ENCODE measurements at places on chromosomes 2 and 18. TPM values are rescaled to one million over a fixed set of nuclear protein-coding genes. Genes with fewer than 3 reads are reported as not detected.

Gene TSN
- total RNA-seq: 43.4 TPM

Gene RBM43
- total RNA-seq: 9.0 TPM

DNA sequence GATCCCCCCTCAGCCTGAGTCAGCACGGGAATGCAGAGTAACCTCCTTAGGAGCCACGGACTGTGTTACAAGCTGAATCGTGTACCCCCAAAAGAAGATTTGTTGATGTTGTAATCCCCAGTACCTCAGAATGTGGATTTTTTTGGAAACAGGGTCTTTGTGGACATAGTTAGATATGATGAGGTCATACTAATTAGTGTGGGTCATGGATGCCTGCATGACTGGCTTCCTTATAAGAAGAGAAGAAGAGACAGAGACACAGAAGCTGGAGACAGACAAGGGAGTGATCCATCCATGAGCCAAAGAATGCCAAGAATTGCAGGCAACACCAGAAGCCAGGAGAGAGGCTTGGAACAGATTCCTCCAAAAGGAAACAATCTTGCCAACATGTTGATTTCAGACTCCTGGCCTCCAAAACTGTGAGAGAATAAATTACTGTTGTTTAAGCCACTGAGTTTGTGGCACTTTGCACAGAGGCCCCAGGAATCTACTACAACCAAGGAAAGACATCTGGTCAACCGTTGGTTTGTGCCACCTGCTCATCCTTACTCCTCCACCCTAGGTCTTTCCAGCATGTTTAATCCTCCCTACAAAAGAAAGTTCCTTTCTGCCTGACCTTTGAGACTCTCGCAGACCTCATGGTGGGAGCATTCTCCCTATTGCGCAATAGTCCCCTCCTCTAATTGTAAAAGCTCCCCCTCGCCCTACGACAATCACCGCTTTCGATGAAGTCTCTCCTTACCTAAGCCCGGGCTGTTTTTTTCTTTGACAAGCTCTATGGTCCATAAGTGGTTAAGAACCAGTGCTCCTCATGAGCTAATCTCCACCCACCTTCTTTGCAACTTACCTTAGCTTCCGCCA is 91.6 kb downstream of the DNER start:
- no peak for DNase-seq

DNA sequence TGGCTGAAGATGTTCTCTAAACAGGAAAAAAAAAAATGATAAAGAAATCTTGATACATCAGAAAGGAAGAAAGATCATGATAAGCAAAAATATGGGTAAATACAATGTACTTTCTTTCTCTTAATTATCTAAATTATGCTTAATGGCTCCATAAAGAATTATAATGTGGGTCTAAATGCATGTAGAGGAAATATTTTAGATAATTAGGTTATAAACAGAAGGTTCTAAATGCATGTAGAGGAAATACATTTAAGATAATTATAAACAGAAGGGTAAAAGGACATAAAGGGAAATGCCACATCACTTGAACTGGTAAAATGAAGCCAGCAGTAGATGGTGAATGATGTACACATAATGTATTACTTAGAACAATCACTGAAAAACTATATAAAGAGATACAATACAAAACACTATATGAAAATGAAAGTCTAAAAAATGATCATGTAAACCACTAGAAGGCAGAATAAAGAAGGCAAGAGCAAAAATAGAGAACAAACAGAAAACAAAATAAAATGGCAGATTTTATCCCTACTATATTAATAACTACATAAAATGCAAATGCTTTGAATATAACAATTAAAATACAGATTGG is 308.4 kb upstream of the CDH2 start:
- DNase-seq: no peak

DNA sequence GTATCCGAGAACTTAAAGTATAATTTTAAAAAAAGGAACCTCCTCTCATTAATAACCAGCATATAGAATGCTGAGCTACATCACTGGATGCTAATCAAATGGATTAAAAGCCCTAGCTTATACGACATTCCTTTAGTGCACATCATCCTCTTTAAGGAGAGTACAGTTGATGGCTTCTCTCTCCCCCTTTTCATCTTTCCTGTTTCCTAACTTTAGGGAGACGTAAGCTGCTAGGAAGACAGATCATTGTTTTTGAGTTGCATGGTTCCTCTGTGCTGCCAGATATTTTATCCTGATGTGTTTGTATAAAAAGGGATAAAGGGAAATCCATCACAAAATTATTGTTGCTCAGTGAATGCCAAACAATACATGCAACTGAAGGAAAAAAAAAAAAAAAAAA is 94.2 kb downstream of the SLC8A1 start:
- no peak for DNase-seq

DNA sequence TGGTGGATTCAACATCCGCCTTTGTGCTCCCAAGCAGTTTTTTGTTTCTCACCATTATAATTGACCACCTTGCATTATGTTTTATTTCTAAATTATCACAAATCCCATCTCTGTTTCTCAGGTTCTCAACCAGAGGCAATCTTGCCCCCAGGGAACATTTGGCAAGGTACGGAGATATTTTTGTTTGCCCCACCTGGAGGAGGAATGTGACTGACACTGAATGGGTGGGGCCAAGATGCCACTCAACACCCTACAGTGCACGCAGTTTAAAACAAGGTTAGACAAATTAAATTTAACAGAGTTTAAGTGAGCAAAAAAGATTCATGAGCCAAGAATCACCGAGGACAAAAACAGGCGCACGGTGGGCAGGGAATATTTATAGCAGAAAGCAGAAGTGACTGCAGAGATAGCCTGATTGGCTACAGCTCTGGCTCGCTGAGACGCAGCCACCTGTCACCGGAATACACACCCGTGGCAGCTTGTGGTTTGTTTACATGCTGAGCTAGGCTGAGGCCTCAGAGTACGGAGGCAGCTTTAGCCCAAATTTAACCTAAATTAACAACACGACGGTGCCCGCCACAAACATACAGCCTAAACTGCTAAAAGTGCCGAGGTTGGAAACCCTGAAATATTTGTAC is 150.0 kb upstream of the ALKAL2 start:
- peak; percentile 90 for DNase-seq

DNA sequence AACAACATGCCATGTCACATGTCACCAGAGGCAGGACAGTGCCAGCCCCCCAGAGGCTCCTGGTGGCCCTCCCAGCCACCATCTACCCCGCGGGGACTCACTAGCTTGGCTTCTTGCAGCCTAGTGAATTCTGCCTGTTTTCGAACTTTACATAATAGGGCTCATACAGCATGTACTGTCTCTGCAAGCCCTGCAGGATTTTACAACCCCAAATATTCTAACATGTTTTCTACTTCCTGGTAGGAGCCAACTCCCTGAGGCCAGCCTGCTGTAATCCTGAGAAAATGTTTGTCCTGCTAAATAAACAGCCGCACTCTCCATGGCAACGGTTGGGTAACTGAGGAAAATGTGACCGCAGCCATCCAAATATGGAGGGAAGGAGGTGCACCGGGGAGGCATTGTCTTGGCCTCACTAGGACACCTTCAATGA is 2.7 kb downstream of the PER2 start:
- no peak for DNase-seq

- DNase-seq: no peak
Observed at GRCh38 chr18:79321625-79322405, 73.9 kb upstream of the NFATC1 start.

- no peak for DNase-seq
Observed at GRCh38 chr2:31124904-31125303, 13.3 kb downstream of the GALNT14 start.

DNA sequence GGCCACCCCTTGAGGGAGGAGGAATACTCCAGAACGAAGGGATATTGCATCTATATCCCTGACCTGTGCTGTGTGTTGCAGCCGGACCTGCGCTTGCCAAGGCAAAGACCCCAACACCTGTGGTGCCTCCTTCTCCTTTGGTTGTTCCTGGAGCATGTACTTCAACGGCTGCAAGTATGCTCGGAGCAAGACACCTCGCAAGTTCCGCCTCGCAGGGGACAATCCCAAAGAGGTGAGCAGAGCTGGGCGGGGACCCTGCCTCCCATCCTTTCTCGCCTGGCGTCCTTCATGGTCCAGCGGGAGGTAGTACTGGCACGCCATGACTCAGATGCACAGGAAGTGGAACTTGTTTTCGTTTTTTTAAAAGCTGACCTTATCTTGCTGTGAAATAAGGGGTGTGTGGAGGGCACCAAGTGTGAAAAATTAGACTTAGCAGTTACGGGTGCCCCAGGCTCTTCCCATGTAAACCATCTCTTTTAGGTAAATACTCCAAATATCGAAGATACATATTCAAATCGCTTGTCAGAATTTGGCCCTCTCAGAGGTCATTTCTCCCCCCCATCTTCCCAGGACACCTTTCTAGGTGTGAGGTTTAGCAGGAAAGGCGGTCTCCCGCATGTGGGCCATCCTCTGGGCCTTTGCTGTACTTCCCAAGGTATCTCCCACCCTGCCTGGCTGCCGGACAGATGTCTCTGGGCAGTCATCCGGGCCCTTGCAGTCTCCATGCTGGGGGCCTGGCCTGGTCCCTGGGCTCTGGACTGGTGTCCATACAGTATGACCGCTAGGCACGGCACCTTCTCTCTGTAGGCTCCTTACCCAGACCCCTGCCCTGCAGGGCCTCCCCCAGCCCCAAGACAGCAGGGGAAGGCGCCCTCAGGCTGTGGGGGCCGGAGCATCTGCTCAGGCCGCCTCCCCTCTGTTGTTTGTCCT is 57.6 kb downstream of the BOLA3 start:
- no peak for DNase-seq

Measured in B cell (primary cell).